Hematopoietic multipotent progenitor cell (in vitro differentiated cells): ENCODE measurements at places on chromosomes 3 and 15. TPM values are rescaled to one million over a fixed set of nuclear protein-coding genes. Genes with fewer than 3 reads are reported as not detected.

GRCh38 chr3:139687431-139687830 is 9.7 kb upstream of the NMNAT3 start:
- DNase-seq, result no peak

DNA sequence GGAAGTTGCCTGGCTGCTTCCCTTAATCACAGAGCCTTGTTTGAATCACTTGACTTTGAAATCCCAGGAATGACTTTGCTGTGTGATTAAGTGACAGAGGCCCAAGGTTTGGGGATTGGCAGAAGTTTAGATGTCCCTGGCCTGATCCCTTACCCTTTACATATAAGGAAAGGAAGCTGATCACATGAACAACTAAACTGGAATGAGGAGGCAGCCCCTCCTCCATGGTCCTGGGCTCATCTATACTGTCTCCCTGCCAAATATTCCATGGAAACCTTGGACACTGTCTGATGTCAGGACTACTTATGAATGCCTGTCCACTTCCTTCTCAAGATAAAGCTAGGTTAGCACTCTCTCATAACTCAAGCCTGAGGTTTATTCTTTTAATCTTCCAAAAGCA is 181.3 kb upstream of the CTDSPL start:
- DNase-seq, result no peak

The HYKK gene
- 0.81 TPM for total RNA-seq

DNA sequence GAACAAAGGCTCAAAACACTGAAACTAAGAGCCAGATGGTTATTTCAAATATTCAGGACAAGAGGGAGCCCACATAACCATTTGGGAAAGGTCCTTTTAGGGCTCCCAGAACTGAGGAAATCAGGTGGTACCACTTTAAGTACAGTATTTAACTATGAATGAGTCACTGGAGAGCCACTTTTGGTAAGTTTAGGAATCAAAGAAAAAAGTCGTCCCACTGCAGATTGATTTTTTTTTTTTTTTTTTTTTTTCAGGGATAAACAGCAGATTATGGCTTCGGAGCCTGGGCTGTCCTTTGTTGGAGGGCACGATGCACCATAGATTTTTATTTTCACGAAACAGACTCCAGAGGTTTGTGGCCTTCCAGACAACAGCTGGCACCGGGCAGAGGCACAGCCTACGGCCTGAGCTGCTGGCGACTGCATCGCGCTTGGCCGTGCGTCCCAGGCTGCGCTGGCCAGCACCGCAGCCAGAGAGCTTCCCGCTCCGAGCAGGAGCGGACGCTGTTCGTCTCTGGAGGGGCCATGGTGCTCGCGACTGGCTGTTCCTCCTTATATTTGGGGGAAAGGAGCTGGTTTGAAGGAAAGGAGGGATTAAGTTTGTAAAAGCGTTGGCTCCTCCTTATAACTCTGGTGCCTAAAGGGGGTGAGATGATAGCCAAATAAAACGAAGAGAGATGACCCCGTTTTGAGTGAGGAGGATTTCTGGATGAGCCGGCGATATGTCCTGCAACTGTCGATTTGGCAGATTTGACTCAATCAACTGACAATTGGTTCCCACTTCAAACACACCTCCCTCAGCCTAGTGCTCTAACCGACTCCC is 152.9 kb upstream of the GOLIM4 start:
- no peak for DNase-seq

DNA sequence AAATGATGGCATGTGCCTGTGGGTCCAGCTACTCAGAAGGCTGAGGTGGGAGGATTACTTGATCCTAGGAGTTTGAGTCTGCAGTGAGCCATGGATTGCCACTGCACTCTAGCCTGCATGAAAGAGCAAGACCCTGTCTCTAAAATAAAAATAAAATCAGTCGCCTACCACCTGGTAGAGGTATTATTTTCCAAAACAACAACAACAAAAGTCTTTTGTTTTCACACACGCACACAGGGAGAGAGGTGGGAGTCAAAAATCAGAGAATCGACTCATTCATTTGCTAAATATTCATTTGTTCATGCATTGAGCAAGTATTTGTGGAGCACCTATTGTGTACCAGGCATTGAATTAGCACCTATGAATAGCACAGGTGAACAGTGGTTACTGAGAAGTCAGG is 218.1 kb downstream of the LRTM1 start:
- DNase-seq, result no peak

DNA sequence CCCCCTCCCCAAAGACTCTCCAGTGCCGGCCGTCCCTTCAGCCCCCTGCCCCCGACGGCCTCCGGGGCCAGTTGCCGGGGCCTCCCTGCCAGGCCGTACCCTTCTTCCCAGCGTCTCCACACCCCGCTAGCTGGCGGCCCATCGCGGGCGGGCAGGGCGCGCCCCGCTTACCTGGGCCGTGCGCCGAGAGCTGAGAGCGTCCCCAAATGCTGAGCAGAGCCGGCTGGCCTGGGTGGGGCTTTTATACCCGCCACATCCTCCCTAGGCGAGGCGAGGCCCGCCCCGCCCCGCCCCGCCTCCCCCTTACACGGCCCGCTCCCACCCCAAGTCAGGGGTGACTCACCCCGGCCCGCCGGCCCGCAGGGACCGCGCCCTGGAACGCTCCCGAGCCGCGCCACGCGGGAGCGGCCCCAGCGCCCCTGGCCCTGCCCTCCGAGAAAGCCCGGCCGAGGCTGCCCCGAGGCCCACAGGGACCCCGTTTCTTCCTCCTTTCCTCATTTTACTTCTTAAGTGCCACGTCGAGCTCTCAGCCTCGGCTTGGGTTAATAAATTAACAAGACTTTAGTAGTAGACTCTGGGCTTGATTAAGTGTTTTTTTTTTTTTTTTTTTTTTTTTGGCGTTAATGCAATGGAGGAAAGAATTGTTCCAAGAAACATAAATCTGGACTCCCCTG is at the start of gene ANXA2:
Gene ANXA2 (minus strand): TSS at position 215 of the 674 bp plus-strand sequence. CDS start 11,911 bp downstream, outside the sequence.
- DNase-seq, result peak; percentile 87

The FBXO40 gene
- not detected for total RNA-seq

- peak; percentile 43 for DNase-seq
Observed at GRCh38 chr3:188432802-188433520, 279.0 kb downstream of the LPP start.

GRCh38 chr15:78927077-78927790 is 17.6 kb downstream of the CTSH start:
- no peak for DNase-seq

DNA sequence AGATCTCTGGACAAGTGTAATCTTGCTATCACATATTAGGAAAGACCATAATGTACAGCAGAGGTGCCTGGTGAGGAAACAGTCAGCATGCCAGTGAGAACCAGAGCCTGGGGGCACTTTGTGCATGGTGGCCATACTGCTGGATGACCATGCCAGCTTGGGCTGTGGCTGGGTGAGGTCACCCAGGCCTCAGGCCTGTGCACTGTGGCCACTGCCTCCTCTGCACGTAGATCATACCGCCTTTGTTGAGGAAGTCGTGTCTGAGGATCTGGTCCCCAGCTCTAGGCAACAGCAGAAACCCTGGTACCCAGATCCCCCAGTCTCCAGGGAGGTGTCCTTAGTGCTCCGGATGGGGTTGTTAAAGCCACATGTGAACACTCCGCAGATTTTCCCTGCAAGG is 38.9 kb downstream of the ZNF710 start:
- no peak for DNase-seq

The AVEN gene
- 5.9 TPM for total RNA-seq

GRCh38 chr15:32834156-32834555 is 116.4 kb downstream of the GREM1 start:
- DNase-seq, result peak; percentile 33

DNA sequence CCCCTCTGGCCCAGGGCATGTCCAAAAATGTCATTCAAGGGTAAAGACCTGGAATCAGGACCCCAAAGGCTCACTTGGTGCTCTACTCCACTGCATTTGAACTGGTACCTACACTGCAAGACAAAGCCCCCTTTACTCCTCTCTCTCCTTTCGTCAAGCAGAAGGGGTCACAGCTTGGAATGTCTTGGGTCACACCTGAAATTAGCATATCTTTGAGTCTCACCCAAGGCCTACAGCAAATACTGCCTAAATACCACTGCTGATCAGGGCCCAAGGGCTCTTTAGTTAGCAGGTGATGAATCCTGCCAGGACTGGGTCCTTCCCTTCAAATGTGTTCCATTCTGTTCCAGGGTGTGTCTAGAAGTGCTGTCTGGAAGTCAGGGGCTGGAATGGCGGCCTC is 320.6 kb downstream of the SV2B start:
- DNase-seq, result no peak

The TTLL13 gene
- under 0.01 TPM for total RNA-seq

DNA sequence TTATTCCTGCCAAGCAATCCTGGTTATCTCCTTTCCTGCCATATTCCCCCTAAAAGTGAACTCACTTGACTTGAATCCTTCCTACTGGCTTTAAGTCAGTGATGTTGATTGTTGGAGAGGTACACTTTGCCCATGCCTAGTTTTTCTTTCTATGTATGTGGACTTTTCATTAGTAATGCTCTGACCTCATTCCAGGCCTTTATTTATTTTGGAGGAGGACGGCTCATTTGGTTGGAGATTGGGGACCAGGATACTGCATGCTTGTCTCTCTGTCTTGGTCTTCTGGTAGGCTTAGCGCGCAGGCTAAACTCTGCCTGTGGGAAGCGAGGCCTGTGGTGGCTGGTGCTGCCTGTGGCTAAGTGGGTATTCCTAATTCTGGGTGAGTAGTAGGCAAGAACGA is 29.1 kb upstream of the MTMR10 start:
- DNase-seq, result no peak

- peak; percentile 62 for DNase-seq
Observed at GRCh38 chr15:32802286-32802936, 84.6 kb downstream of the GREM1 start.

DNA sequence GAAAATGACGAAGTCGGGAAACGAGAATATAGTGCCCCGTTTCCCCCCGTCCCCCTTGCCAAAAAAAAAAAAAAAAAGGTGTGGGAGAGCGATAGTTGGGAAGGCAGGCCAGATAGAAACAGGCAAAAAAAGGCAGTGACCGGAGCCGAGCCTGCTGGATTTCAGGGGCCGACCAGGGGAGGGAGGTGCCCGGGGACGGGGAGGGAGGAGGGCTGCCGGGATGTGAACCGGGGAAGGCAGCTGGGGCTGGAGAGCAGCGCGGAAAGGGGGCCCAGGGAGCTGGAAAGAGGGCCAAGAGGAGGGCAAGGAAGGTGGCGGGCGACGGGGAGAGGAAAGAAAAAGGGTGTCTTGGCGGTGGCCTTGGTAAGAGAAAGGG is 837 bp downstream of the LRRN1 start:
- DNase-seq, result peak; percentile 12

DNA sequence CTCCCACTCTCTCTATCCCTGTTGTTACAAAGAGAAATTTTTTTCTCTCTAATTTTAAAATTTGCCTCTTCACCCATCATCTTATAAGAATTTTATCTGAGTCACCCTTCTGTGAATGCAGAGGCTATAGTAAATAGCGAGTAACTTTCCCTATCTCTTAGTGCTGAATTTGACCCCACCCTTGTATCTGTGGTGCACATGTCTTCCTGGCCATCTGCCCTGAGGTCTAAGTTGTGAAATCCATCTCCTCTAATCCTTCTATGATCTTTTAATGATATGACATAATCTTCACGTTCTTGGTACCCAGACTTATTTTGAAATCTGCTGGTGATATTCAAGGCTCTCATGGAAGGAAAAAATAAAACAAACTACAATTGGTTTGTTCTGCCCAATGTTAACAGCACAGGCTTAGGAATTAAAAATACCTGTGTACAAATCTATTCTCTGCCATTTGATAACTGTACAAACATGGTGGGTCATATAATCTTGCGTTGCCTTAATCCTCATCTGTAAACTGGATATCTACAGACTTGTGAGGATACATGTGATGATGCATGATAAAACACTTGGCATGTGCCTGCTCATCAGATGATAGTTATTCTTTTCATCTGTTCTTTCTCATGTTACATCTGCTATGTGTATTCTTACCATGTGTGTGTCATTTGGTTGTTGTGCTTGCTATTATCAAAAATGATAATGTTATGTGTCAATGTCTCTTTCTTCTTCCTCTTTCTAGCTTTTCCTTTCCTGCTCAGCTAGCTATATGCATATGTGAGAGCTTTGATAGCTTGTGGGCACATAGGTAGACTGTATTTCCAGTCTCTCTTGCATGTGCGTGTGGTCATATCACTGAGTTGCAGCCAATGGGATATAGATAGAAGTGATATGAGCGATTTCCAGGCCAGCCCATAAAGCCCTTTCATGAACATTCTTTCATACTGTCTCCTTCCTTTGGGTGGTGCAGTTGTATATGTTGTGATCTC is 13.7 kb upstream of the CCR3 start:
- DNase-seq, result no peak

- DNase-seq, result no peak
Observed at GRCh38 chr3:48016301-48016973, at the start of gene MAP4. TSS of gene MAP4 (minus strand) at chr3:48016416. CDS start at chr3:47998860, 17,556 bp downstream.

GRCh38 chr15:63392361-63393009 is 10.8 kb upstream of the CA12 start:
- peak; percentile 60 for DNase-seq

The MESP2 gene
- total RNA-seq, result under 0.01 TPM

DNA sequence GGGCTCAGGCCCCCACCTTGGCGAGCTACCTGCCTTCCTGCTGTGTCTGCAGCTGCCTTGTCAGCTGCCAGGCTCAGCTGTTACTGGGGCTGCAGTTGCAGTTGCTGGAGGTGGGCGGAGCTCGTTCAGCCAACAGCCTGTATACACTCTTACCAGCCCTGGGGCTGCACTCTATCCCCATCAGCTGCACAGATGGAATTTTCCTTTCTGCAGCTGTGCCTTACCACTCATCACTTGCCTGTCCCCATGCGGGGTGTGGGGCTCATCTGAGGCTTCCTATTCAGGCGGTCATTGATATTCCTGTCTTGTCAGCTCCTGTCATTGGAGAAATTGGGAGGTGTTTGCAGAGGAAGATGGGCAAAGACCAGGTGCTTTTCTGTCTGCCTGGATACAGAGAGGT is 9.1 kb upstream of the SYN2 start:
- DNase-seq, result no peak

The SLC9C1 gene
- total RNA-seq, result 0.54 TPM

The TPRG1 gene
- total RNA-seq, result under 0.01 TPM

DNA sequence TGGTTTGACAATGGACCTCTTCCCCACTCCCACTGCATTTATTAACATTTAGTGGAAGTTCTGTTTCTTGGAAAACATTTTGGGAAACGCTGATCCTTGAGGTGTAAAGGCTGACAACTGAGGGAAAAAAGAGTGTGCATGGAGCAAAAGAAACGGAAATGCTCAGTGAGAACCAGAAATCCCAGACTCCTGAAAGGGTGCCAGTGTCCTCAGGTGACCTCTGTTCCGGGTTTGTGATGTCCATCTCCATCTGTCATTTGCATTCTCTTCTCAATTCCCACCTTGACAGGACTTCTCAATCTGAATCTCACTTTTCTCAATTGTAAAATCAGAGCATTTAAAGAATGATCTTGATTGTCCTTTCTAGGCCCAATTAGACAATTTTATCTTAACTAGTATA is 71.1 kb upstream of the FAM3D start:
- no peak for DNase-seq

- DNase-seq, result no peak
Observed at GRCh38 chr3:171526869-171527268, 66.7 kb upstream of the TNIK start.

The PLAAT1 gene
- under 0.01 TPM for total RNA-seq

The TMEM108 gene
- under 0.01 TPM for total RNA-seq

GRCh38 chr15:90780916-90781315 is 63.8 kb downstream of the BLM start:
- DNase-seq, result no peak

- DNase-seq, result no peak
Observed at GRCh38 chr15:84904419-84904818, 20.0 kb downstream of the SLC28A1 start.

The ARGFX gene
- total RNA-seq, result not detected
